ENCODE measurements at places on chromosomes 5 and 9. TPM values are rescaled to one million over a fixed set of nuclear protein-coding genes. Genes with fewer than 3 reads are reported as not detected.

- no peaks in the 10 kb centered on the region for H3K36me3 ChIP-seq
- no peak for DNase-seq
- no peak overlapping the region for H3K4me3 ChIP-seq
- peaks cover 61% of the 10 kb centered on the region for H3K4me1 ChIP-seq
- H3K27ac ChIP-seq: no peak overlapping the region
Observed at GRCh38 chr5:171314728-171315385, 5.8 kb downstream of the TLX3 start.

DNA sequence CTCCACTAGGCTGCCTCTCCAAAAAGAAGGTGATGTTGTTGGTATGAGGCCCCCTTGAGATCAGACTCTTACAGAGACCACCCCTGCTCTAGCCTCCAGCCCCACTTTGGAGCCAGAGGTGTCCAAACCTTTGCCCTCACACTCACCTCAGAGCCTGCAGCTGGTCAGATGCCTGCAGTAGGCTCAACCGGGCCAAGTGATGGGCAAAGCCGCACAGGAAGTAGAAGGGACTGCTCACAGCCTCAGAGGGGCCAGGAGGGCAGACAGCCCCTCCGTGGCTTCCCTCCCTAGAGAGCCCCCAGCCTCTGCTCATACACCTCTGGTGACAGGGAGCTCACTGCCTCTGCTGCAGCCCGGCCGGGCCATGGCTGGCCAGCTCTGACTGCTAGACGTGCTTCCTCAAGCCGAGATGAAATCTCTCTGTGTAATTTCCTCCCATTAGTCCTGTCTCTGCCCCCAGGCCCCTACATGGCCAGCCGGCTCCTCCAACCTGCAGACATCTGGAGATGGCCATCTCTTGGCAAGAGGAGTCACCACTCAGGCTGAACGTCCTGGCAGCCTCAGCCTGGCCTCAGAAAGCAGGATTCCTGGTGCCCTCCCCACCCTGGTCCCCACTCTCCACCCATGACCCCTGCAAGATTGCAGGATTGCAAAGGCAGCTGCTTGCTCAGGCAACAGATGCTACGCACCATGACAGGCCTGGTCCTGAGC lies 7.3 kb upstream of the TCF7 start:
- no peak overlapping the region for H3K27ac ChIP-seq
- H3K27me3 ChIP-seq: no peaks in the 10 kb centered on the region
- no peak for DNase-seq
- H3K4me1 ChIP-seq: no peaks in the 10 kb centered on the region

DNA sequence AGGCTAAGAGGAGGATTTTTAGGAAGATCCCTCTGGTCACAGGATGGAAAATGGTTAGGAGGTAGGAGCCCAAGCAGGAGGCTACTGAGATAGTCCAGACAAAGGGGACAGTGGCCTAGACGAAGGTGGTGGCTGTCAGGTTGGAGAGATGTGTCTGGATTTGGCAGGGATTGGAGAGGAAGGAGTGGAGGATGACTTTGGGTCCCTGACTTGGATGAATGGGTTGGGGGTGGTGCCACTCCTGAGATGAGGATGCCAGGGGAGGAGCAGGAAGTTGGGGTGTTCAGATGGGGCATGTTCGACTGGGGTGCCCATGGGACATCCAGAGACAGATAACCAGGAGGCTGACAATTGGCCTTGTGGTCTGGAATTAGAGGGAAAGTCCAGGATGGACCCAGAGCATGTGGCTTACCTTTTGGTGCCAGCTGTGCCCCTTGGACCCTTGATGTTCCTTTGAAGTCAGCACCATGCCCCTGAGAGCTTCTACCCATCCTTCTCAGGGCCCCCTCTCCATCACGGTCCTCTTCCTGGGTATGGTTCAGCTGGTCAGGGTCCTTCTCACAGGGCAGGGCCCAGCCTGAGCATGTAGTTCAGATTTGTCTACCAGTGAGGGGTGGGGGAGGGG lies 15.1 kb upstream of the IGFBPL1 start:
- no peak overlapping the region for H3K27ac ChIP-seq
- no peaks in the 10 kb centered on the region for H3K4me1 ChIP-seq
- H3K36me3 ChIP-seq: no peaks in the 10 kb centered on the region

- no peak overlapping the region for H3K27ac ChIP-seq
- no peaks in the 10 kb centered on the region for H3K36me3 ChIP-seq
- no peak for DNase-seq
Observed at GRCh38 chr5:180077594-180078284, 6.2 kb upstream of the RNF130 start.

- no peaks in the 10 kb centered on the region for H3K27me3 ChIP-seq
- no peak overlapping the region for H3K4me3 ChIP-seq
- no peak overlapping the region for H3K27ac ChIP-seq
- no peaks in the 10 kb centered on the region for H3K36me3 ChIP-seq
- no peak for DNase-seq
Observed at GRCh38 chr5:144333336-144333920, 162.8 kb downstream of the KCTD16 start.

DNA sequence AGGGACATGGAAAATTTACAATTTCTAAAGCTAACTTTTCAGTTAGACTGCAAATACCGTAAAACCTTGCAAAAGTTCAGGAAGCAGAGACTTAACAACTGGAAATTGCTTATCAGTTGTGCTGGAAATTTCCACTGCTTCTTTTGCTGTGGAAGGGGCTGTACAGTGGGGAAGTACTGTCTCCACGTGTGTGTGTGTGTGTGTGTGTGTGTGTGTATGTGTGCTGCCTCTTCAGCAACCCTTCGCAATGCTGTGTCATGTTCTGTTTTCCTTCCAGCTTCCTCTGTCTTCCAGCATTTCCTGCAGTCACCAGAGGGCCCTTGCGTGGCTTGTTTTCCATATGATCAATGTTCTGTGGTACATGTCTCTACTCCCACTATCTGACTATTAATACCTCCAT lies 87.5 kb upstream of the RANBP3L start:
- DNase-seq: no peak
- no peaks in the 10 kb centered on the region for H3K4me1 ChIP-seq
- no peak overlapping the region for H3K27ac ChIP-seq
- H3K36me3 ChIP-seq: no peaks in the 10 kb centered on the region
- no peaks in the 10 kb centered on the region for H3K27me3 ChIP-seq

DNA sequence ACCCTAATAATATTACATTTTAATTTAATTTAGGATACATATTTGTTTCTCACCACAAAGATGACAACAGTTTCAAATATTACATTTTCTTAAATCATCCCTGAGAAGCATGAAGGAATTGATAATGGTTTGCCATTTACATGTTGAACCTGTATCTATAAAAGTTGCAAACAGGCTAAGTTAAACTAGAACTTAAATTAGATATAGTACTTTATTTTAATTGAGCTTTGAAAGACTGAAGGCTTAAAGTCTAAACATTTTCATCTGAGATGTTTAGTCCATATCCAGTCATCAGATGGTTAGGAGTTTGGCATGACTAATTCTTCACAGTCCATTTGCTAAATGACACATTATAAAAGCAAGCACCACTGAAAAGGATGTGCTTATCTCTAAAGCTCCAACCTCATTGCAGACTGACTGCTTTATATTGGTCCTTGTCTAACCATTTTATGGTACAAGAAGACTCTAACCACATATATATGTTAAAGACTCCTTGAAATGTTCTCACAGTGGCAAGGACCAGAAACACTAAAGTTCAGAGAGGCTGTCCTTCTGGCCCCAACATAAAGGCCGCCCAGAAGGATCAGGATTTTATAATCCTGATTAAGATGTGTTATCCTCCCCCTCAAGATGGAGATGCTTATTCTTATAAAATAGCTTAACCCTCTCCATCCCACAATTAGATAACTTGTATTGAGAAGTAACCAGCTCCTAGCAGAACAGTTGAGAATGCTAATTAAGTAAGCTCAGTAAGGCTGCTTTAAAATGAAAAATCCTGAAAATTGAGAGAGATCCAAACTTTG lies 25.8 kb downstream of the WNT8A start:
- no peak for DNase-seq
- no peak overlapping the region for H3K27ac ChIP-seq
- H3K4me3 ChIP-seq: no peak overlapping the region
- no peaks in the 10 kb centered on the region for H3K36me3 ChIP-seq
- no peaks in the 10 kb centered on the region for H3K4me1 ChIP-seq
- no peaks in the 10 kb centered on the region for H3K27me3 ChIP-seq

DNA sequence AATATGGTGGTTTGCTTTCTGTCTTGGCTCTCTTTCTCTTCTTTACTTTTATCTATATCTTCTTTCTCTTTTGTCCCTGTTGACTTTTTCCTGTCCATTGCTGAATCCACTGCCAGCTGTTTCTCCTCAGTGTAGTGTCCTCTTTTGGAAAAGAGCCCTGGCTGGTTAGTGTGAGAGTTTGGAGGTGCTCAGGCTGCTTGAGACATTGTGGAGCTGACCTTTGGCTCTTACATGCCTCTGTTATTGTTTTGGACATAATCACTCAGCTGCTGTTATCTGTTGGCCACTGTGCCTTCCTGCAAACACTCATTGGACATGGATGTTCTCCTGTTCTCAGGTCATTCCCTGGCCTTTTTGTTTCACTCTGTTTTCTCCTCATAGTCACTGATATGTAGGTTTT lies 295.4 kb upstream of the RIOK2 start:
- no peak for DNase-seq
- no peaks in the 10 kb centered on the region for H3K4me1 ChIP-seq
- no peaks in the 10 kb centered on the region for H3K27me3 ChIP-seq
- no peak overlapping the region for H3K27ac ChIP-seq

- H3K4me1 ChIP-seq: no peaks in the 10 kb centered on the region
- H3K36me3 ChIP-seq: peaks cover 16% of the 10 kb centered on the region
- no peak overlapping the region for H3K4me3 ChIP-seq
- no peak for DNase-seq
- no peak overlapping the region for H3K27ac ChIP-seq
Observed at GRCh38 chr5:168472329-168472728, 13.9 kb upstream of the RARS1 start.

GRCh38 chr5:55603922-55604321 lies 69.2 kb upstream of the PLPP1 start:
- peaks cover 43% of the 10 kb centered on the region for H3K4me1 ChIP-seq
- H3K27me3 ChIP-seq: no peaks in the 10 kb centered on the region
- DNase-seq: no peak
- no peak overlapping the region for H3K4me3 ChIP-seq

DNA sequence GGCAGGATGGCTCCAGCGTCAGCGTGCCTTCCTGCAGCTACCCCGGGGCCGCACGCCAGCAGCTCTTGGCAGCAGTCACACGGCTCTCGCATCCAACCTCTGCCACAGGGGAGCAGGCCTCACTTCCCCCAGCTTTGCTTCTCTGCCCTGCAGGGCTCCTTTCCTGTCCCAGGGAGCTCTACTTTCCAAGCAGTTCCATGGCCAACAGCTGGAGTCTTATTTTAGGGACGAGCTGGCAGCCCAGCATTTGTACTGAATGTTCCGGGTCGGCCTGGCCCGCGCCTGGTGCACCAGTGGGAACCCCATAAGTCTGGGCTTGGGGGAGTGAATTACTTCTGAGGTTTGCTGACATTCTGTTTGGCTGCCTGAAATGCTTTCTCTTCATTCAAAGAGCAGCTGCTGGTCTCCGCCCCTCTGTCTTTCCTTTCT lies 34.6 kb downstream of the GADD45G start:
- no peaks in the 10 kb centered on the region for H3K36me3 ChIP-seq
- peaks cover 23% of the 10 kb centered on the region for H3K4me1 ChIP-seq
- H3K4me3 ChIP-seq: peak overlapping the region; percentile 13

- no peaks in the 10 kb centered on the region for H3K27me3 ChIP-seq
- no peak overlapping the region for H3K27ac ChIP-seq
- no peak overlapping the region for H3K4me3 ChIP-seq
- no peaks in the 10 kb centered on the region for H3K36me3 ChIP-seq
Observed at GRCh38 chr9:111613436-111614040, 14.1 kb upstream of the PTGR1 start.

DNA sequence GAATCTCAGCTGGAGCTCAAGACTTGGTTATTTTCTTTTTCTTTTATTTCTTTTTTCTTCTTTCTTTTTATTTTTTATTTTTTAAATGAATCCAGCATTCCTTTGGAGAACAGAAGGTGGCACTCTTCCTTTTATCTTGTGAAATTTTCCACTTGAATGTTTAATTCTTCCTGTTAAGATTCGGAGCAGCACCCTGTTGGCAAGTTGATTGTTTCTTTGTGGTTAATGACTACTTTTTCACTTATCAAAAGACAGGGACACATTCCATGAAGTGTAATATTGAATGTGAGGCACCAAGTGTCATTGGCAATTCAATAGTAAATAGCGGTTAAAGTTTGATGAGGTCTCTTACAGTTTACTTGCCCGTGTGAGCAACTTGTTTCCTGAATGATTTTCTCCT lies 240.5 kb upstream of the CHD1 start:
- H3K36me3 ChIP-seq: no peaks in the 10 kb centered on the region
- H3K4me3 ChIP-seq: no peak overlapping the region
- H3K4me1 ChIP-seq: no peaks in the 10 kb centered on the region
- no peak for DNase-seq
- no peak overlapping the region for H3K27ac ChIP-seq

GRCh38 chr5:142278627-142279026 lies 46.2 kb downstream of the SPRY4 start:
- no peaks in the 10 kb centered on the region for H3K36me3 ChIP-seq
- H3K27me3 ChIP-seq: no peaks in the 10 kb centered on the region
- no peak overlapping the region for H3K4me3 ChIP-seq
- no peak overlapping the region for H3K27ac ChIP-seq
- no peak for DNase-seq
- H3K4me1 ChIP-seq: peaks cover 17% of the 10 kb centered on the region

GRCh38 chr5:74546796-74547195 lies 93.7 kb downstream of the ENC1 start:
- no peaks in the 10 kb centered on the region for H3K4me1 ChIP-seq
- no peaks in the 10 kb centered on the region for H3K27me3 ChIP-seq
- no peak overlapping the region for H3K4me3 ChIP-seq
- no peak for DNase-seq

DNA sequence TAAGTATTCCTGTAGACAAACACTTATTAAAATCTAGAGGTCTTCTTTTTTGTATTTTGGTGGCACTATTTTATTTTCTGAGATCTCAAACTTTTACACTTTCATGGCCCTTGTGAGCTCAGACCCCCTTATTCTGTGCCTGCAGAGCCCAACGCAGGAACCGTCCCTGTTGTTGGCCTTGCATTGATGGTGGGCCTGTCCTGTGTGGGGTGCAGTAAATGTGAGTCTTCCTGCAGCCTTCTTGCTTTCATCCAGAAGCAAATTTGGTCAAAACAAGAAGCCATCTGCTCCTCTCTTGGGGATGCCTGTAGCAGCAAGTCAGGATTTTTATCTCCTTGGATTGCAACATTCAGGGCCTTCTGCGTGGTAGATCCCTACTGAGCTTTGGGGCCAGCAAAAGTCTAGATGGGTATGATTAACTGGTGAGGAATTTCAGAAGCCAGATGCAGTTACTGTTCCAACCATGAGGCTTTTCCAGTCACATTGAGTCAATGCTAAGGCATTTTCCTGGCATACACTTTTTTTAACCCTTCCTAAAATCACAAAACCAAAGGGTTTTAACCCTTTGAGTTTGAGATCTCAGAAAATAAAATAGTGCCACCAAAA lies 31.7 kb downstream of the BASP1 start:
- no peak overlapping the region for H3K27ac ChIP-seq
- no peaks in the 10 kb centered on the region for H3K27me3 ChIP-seq
- no peaks in the 10 kb centered on the region for H3K4me1 ChIP-seq
- H3K36me3 ChIP-seq: no peaks in the 10 kb centered on the region
- no peak for DNase-seq

- H3K27ac ChIP-seq: no peak overlapping the region
- no peak for DNase-seq
- H3K27me3 ChIP-seq: no peaks in the 10 kb centered on the region
- no peak overlapping the region for H3K4me3 ChIP-seq
Observed at GRCh38 chr9:113805486-113806132, 70.5 kb upstream of the ZNF618 start.

The DCP2 gene
- total RNA-seq: 23.7 TPM

The C5orf47 gene
- not detected for total RNA-seq

The ALDOB gene
- total RNA-seq: 1.8 TPM

The TAF11L5 gene
- not detected for total RNA-seq

The IFNE gene
- total RNA-seq: not detected

The NTNG2 gene
- 2.9 TPM for total RNA-seq

The SIMC1 gene
- 33.5 TPM for total RNA-seq

The ANKH gene
- 61.3 TPM for total RNA-seq
